ENCODE measurements at places on chromosomes 5 and 9.
A peak's percentile ranks its signal among the peaks of the same experiment; 100 is the strongest.

GRCh38 chr5:149852641-149853330 lies 91.8 kb downstream of the PDE6A start:
- peak; percentile 61 for DNase-seq

DNA sequence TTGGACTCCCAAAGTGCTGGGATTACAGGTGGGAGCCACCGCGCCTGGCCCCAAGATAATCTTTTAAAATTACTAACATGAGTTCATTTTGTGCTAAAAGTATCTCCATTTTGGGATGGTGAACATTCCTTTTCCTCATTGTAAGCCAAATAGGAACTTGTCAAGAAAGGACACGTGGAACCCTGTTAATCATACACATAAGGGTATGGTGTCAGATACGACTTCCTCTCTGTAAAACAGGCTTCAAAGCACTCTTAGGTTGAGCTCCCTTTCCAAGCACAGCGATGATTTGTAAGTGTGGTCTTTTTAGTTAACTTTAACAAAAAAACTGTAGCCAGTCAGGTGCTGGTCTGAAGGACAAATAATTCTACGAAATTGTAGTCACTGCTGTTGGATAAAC lies 132.7 kb downstream of the UNC13B start:
- DNase-seq, result no peak

DNA sequence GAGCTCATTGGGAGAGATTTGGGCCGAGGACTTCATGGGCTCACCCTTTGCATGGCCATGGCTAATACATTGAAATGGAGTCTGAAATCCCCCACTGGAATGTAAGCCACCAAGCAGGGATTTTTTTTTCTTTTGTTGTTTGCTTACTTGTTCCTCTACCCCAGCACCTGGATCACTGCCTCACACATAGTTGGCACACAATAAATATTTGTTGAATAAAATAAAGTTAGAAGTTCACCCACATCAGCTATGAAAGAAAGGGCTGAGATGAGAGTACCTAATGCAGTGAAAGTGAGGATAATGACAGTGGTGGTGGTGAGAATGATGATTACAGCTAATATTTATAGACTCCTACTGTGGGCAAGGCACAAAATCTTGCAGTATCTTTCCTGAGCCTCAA lies 98.1 kb upstream of the ANXA1 start:
- no peak for DNase-seq

DNA sequence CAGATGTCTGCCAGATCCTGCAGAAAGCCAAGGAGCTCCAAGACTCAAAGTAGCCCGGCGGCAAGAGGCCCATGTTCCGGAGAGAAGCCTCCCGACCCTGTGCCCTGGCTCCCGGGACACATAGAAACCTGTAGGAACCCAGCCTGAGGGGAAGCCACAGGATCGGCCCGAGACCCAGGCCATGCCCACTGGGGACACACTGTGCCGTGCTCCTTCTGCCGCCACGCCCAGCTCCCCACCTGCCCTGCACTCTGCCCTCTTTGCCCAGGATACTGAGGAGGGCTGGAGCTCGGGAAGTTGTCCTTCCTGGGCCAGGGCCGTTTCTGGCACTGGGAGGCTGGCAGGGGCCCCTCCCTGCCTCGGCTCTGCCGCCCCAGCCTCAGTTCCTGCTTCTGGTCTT lies 10.5 kb upstream of the ENDOG start:
- no peak for DNase-seq

DNA sequence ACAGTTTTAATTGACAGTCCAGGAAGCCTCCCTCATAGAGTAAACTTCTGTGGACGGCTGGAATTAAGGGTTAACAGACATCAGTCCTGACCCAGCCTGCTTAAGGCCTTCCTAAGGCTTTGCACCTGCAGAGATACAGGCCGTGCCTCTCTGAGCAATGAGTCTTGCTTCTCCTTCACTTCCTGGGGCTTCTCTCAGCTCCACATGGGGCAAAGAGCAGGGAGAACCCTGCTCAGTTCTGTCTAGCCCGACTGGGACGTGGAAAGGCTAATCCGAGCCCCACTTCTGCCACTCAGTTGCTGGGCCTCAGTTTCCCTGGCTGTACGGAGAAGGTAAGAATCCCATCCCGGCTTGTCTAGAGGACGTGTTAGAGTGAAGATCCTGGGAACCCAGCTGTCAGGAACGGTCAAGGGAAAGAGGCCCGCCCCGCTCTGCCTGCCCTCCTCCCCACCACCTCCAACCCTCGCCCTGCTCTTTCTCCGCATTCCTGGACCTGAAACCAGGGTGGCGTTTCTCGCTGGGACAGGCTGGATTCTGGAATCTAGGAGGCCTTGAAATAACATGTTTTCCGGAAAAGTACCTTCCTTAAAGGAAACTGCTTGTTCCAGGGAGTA lies 6.5 kb downstream of the SPAAR start:
- DNase-seq, result no peak

GRCh38 chr5:150291388-150292385 lies 2.1 kb upstream of the CAMK2A start:
- no peak for DNase-seq

DNA sequence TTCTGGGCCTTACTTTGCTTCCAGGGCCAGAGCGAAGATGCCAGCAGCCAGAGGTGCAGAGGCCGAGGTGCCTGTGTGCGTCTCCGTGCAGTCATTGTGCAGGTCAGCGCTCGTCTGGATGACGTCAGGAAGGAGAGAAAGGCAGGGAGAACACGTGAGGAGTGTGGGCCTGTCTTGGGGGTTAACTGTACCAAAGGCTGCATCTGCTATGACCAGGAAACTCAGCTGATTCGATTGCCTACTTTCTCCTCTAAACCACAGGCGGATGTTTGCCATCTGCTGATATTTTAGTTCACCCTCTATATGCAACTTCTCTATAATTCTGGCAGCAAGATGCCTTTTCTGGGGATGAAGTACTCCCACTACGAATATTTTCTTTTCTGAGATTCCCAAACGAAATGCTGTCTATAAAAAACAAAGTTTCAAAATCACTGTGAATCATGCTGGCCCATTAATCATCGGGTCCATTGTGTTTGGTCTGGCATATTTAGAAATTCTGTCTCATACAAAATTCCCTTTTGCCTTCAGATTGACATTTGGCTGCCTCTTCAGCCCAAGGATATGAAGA lies 24.8 kb downstream of the PCSK1 start:
- no peak for DNase-seq

GRCh38 chr5:110477911-110478310 lies 248.6 kb downstream of the TMEM232 start:
- no peak for DNase-seq

DNA sequence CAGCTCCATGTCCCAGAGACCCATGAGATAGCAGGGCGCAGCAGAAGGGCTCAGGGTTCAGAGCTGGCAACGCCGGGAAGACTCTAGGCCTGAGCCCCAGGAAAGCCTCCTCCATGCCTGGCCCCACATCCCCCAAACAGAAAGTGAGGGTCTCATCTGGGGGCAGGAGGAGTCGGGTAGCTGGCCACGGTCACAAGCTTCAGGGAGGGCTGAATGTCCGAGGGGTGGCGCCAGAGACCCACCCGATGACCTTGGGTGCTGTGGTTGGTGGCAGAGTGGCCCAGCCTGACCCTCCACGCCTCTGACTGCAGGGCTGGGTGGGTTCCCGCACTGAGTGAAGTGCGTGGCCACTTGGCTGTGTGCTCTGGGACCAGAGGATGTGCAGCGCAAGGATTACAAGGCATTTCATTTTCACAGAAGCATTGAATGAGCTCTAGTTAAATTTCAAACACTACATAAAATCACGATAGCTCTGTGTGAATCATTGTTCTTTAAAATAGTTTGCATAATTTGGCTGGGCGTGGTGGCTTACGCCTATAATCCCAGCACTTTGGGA lies 3.0 kb downstream of the C8G start:
- DNase-seq, result peak; percentile 42

DNA sequence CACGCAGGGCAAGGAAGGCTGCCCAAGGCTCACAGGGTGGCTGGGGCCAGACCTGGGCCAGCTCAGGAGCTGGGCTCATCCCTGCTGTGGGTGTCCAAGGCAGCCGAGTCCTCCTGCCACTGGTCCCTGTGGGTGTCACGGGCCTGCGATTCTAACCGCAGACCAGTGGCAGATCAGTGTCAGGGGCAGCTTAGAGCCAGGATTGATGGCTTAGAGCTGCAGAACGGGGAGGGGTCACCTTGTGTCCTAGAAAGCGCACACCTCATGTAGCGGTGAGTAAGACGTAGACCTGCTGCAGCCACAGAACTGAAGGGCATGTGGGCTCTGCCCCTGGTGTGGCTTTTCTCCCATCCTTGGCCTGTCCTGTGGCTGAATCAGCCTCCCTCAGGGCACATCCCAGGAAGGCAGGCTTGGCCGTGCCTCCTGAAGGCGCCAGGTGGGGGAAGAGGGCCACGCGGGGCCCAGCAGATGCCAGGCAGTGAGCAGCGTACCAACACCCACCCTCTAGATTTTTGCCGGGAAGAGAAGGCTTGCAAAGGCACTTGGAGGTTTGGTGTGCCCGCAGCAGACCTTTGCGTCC lies 78.3 kb upstream of the FCN2 start:
- DNase-seq, result no peak

DNA sequence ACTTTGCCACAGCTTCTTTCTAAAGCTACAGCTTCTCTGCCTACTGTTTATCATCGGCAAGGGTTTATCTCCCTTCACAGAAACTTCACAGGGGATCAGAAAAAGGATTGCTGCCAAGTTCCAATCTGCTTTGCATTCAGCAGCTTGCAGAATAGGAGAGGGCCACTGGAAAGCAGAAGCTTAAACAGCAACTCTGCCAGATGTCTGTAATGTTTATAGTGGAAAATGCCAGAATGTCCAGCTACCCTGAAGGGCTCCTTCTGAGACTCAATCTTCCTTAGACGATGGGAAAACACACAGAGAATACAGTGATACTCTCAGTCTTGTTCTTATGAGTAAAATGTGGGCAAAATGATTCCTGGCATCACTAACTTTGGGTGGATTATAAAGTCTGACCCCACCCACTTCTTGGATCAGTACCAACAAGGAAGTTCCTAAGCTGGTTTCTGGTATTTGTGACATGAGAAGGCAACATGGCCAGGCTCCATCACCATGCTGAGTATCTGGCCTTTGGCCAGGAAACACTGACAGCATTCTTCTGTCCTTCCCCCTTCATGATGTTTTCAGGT lies 19.0 kb downstream of the STOM start:
- peak; percentile 29 for DNase-seq

DNA sequence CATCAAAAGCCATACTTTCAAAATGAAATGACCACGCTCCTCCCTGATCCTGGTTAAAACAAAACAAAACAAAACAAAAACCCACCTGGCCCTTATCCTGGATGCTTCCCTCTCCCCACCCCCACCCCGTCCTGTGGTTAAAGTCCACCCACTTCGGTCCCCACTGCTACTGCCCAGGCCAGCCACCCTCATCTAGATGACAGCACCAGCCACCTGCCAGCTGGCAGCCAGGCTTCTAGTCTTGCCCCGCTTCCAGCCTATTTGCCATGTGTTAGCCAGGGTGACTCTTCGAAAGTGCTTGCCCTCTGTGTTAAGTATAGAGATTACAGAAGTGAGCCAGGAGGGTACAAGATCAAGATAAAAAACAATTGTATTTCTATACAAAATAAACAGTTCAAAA lies 27.5 kb upstream of the NCS1 start:
- no peak for DNase-seq

DNA sequence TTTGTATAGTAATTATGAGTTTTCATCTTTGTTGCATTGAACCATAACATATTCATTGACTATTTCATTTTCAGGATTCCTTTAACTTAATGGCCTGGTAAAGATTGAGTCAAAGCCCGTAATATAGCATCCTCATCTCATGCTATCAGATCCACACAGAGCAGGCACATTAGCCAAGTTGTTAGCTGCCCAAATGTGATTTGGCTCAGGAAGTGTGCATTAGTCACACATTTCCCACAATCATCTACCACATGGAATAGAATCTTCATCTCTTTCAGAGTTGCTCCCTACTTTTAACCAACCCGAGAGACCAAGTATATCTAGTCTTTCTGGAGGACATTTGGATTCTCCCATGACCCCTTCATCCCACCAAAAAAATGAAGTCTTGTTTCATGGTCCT lies 481.0 kb upstream of the PTGER4 start:
- no peak for DNase-seq

- DNase-seq, result no peak
These were observed 203.3 kb upstream of the CDH9 start for GRCh38 chr5:27241564-27242257.

DNA sequence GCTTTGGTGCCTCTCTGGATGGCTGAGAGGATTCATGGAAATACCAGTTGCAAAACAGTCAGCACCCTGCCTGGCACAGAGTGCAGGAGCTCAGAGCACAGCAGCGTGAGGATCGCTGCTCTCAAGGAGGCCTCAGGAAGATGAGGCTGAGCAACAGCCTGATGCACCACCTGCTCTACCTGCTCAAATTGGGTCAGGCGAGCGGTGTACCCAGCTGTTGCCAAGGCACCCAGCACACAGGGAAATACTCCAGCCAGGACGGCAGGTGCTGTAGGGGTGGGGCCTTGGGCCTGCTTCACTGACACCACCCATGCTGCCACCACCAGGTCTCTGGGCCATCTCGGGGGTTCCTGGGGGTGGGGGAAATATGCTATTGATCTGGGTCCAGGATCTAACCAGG lies 4.3 kb downstream of the EEIG1 start:
- no peak for DNase-seq

DNA sequence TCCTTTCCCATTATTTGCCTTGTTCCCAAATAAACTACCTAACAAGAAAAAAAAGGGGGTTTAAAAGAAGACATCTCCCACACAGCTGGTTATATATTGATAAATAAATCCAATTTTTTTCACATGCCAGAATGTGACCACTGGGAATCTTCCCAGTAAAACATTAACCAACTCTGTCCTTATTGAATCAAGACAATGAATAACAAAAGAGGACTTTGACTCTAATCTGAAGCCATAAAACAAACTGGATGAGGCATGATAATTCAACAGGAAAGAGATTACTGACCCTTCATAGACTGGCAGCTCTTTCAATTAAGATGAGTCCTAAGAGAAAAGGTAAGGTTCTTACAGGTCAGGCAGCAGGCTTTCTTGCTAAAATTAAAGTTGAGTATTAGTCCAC lies 165.8 kb upstream of the CDH6 start:
- DNase-seq, result no peak

DNA sequence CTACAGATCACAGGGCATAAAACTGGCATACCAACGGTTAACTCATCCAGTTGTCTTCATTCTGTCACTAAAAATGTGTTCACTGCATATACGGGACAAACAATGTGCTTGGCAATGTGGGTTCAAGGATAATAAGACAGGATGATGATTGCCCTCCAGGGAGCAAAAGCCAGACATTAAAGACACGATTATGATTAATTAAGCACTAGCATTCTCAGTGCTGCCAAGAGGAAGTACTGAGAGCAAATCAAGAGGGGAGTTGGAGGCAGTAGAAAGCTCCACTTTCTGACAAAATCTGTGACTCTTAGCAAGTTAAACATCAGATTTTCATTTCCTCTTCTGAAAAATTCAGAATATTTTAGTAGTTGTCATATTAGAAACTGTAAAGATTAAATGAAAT lies 9.0 kb upstream of the IFNA8 start:
- DNase-seq, result no peak

DNA sequence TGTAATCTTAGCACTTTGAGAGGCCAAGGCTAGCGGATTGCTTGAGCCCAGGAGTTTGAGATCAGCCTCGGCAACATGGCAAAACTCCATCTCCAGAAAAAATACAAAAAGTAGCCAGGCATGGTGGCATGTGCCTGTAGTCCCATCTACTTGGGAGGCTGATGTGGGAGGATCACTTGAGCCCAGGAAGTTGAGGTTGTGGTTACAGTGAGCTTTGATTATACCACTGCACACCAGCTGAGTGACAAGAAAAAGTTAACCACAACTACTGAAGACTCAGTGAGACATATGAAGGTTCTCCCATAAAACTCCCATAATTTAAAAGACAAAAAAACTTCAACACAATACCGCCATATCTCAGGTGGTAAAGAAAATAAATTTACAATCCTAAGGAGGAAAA lies 98.0 kb downstream of the NR6A1 start:
- DNase-seq, result no peak

All from activated CD4-positive, alpha-beta memory T cell treated with anti-CD3 and anti-CD28 coated beads for 36 hours (primary cell).